Mesothelial cell of epicardium (in vitro differentiated cells): ENCODE measurements at places on chromosomes 11 and 22.
A peak's percentile ranks its signal among the peaks of the same experiment; 100 is the strongest.

DNA sequence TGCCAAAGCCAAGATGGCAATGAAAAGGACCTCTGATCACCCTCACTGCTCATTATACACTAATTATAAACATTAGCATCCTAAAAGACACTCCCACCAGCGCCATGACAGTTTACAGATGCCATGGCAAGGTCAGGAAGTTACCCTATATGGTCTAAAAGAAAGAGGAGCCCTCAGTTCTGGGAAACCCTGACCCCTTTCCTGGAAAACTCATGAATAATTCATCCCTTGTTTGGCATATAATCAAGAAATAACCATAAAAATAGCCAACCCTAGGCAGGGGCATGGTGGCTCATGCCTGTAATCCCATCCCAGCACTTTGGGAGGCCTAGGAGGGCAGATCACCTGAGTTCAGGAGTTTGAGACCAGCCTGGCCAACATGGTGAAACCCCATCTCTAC lies 12.7 kb upstream of the CAPN5 start:
- DNase-seq = no peak

GRCh38 chr11:74687237-74688023 lies 43.8 kb downstream of the CHRDL2 start:
- DNase-seq = no peak

- DNase-seq = no peak
Measured at GRCh38 chr11:78251083-78251775, 62.5 kb downstream of the USP35 start.

DNA sequence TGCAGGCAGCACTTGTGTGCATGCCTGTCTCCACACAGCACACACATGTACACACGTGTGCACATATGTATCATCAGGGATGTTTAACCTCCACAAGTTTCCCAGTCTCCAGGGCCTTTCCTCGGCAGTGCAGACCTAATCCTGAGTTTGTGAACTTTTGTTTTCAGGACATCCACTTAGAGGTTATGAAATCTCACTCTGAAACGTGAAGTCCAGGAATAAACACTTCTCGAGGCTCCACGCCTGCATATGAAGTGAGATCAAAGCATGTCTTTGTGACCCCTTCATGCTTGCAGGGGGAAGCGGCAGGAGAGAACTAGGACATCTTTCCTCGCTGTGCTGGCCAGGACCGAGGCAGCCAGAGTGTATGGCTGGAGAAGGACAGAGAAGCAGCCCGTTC lies 3.1 kb downstream of the SHISAL1 start:
- DNase-seq = no peak

DNA sequence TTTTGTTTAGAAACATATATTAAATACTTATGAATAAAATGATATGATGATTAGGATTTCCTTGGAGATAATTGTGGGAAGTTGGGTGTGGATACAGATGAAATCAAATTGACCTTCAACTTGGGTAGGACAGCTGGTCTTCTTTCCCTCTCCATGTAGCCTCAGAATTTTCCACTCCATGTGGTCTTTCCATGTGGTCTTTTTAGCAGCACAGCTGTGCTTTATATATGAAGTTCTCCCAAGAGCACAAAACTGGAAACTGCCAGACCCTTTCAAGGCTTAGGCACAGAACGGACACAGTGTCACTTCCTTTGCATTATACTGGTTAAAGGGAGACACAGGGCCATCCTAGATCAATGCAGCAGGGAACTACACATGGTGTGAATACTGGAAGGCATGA lies 28.6 kb downstream of the FAM76B start:
- DNase-seq = no peak

DNA sequence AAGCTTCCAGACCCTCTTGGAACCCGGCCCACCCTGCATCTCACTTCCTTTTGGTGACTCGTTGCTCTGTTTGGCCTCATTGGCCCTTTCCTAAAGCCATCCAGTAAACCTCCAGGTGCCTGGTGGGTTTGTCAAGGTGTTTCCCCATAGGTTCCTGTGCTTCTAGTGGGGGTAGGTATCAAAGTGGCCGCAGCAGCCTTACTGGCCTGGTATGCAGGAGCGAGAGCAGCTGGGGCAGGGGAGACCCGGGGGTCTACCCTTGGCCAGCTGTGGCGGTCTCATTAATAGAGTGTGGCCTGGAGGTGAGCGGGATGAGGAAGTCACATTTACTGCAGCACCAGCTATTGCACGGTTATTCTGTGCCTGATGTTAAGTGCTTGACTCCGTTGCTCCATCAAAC lies 4.1 kb downstream of the APOA4 start:
- DNase-seq = no peak

DNA sequence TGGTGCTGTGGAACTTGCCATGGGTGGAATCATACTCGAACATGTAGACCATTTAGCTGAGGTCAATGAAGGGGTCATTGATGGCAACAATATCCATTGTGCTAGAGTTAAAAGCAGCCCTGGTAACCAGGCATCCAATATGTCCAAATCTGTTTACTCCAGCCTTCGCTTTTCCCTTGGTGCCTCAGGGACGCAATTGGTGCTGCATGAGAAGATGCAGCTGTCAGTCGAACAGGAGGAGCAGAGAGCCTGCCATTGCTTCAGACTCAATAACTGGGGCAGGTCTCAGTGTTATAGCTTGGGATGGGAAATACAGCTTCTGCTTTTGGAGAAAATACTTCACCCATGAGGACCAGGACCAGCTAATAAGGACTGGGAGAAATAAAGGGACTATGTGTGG lies 5.0 kb upstream of the MCHR1 start:
- no peak for DNase-seq

- no peak for DNase-seq
Measured at GRCh38 chr11:113531083-113531482, 55.9 kb upstream of the DRD2 start.

- DNase-seq = no peak
Measured at GRCh38 chr11:131802440-131803115, 432.2 kb downstream of the NTM start.

- DNase-seq = no peak
Measured at GRCh38 chr22:21633481-21633880, 921 bp downstream of the CCDC116 start.

GRCh38 chr11:11211186-11211585 lies 141.9 kb downstream of the CSNK2A3 start:
- DNase-seq = no peak

DNA sequence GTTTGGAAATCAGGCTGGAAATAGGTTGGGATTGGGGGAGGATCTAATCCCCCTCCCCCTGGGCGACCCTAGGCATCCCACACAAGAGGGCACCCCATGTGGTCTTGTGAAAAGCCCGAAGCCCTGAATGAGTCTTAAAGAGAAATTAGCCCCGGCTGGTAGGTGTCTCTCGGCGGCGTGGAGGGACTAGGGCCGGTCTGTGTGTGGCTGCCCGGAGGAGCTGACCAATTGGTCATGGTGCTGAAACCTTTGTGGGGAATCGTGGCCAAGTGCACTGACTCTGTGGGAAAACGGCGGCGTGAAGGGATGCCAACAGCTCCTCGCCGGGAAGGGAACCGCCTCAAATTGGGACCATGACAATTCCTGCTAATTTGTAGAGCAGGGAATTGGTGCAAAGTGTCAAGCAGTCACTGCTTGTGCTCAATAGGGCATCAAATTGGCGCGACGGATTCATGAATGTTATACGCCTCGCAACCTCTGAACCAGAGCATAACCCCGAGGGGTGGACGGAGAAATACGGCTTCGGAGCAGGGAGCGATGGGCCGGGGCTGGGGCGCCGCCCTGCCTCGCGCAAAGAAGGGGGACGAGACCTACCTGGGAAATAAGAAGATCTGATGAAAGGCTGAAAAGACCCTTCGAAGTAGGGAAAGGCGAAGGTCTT lies 1.5 kb downstream of the DBX1 start:
- peak; percentile 84 for DNase-seq

DNA sequence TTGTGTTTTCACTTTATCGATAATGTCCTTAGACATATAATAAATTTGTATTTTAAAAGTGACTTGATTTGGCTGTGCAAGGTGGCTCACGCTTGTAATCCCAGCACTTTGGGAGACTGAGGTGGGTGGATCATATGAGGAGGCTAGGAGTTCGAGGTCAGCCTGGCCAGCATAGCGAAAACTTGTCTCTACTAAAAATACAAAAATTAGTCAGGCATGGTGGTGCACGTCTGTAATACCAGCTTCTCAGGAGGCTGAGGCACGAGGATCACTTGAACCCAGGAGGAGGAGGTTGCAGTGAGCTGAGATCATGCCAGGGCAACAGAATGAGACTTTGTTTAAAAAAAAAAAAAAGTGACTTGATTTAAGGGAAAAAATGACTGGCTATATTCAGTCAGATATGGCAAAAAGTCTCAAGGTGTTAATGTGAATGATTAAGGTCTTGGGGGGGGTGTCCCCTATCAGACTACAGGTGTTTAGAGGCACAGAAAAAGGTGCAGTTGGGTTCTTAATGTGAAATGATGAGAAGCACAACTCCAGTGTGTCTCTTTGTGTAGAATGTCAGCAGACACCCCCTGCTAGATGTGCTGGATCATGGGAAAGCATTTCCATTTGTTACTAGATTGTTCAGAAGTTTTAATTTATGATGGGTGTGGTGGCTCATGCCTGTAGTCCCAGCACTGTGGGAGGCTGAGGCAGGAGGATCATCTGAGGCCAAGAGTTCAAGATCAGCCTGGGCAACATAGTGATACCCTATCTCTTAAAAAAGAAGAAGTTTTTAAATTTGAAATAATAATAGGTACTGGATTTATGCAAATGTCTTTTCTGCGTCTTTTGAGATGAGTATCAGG lies 17.0 kb downstream of the NEAT1 start:
- DNase-seq = no peak

- DNase-seq = no peak
Measured at GRCh38 chr22:43543522-43544288, 131.9 kb downstream of the MPPED1 start.

GRCh38 chr22:44231233-44231632 lies 50.5 kb downstream of the PARVG start:
- no peak for DNase-seq

GRCh38 chr11:10405865-10406592 lies 49.0 kb upstream of the AMPD3 start:
- DNase-seq = peak; percentile 51

DNA sequence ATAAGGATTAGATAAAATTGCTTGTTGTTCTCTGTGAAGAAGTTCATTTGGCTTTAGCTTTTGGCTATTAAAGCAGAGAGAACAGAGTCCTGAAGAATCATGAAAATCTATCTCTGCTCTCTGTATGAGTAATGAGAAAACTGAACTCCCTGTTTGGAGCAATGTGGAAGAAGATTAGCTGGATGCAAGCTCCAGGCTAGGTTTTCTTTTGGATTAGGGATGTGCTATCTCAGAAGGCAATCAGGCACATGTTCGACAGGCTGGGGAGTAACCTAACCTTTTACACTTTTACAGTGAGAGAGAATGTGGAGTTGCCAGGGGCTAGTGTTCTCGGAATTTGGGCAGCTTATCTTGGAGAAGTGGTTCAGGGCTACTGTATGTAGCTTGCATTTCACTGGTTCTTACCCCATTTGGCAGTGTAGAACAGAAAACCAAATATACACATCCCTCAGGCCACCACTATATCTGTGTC lies 8.5 kb upstream of the SLN start:
- DNase-seq = no peak

DNA sequence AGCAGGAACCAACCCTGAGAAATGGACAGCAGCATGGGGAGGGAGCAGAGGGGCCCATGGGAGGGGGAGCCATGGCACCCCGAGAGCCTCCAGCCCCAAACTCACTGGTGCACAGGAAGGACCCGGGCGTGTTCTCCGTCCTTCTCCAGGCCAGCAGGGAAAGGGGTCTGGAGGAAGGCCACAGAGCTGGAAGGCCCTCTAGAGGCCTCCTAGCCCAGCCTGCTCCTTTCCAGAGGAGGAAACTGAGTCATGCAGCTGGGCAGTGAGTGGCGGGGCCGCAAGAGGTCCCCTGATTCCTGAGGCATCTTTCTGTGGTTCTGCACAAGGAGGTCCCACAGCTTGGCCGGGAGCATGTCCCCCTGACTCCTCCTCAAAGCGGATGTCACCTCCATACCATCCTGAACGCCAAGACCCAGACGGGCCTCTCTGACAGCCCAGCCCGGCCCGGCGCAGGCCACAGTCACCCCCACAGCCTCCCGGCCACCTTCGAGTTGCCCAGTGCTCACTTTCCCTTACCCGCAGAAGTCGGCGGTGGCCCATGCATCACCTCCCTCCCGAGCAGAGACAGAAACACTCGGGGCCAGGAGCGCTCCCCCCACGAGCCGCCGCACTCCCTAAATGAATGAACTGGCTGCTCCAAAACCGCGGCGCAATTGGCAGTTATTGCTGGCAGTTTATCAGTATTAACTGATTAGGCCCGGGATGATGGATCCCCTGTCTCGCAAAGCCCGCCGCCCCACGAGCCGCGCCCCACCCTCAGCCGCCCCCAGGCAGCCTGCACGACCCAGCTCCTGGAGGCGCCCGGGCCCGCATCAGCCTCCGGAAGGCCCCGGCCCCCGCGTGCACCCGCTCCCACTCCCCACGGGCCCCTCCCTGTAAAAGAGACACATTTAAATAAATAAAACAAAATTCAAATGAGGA lies 272.5 kb downstream of the BUD13 start:
- no peak for DNase-seq

DNA sequence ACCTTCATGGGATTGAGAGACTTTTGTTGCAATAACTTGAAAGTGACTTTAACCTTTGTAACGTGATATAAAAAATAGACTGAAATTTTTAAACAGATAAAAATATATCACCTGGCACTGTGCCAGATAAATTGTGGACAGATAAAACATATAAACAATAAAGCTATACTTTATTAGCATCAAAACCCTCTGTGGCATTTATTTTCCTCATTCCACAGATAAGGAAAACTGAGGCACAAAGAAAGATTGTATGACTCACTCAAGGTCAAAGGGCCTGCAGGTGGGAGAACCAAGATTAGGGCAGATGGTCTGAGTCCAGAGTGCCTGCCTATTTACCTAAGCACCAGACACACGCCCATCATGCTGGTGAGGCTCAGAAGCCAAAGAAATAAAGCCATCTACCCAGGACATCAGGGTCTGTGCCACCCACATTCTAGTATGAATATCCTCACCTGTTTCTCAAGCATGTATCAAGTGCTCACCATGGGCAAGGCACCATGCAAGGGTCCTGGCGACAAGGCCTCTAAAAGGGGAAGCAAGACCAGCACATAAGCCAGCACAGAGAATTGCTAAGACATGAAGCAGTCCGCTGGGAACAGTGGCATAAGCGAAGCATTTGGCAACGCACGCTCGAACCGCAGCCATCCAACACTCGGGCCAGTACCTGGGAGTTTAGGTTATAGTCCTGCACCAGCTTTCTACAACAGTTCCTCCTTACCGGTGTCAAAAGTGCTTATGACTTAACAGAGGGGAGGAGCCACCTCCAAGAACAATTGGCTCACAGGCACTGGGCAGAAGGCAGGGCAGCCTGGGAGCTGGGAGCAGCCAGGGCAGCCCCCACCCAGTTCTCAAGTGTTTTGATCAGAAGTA lies 17.6 kb downstream of the MYH9 start:
- DNase-seq = no peak
